ENCODE measurements at places on chromosomes 2 and 18.

DNA sequence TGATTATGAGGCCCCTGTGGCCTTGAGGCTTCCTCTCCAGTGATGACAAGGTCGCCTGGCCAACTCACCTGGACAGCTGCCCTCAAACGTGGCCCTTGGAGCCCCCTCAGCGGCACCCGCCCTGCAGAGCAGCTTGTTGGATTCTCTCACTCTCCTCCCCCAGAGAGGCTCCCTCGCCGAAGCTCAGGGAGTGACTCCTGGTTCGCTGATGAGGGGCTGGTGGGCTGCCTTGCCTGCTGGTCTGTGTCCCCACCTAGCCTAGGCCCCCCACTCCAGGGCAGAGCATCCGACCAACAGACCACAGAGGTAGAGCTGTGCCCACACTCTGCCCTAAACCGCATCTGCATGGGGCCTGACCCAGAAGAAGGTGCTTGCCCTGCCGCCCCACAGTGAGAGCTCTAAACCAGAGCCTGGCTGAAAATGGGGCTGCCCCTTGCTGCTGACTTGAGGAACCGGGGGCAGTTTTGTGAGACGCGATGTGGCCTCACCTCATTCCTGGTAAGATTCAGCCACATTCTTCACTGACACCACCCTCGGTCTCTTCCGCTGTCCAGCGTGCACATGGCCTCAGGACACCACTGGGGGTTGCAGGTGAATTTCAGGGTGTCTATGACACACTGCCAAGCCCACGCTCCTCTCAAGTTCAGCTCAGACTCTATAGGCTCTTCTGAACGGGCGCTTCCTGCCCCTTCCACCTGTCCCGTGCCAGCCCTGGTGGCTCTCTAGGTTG, 131.6 kb downstream of the CABLES1 start:
- DNase-seq: no peak

DNA sequence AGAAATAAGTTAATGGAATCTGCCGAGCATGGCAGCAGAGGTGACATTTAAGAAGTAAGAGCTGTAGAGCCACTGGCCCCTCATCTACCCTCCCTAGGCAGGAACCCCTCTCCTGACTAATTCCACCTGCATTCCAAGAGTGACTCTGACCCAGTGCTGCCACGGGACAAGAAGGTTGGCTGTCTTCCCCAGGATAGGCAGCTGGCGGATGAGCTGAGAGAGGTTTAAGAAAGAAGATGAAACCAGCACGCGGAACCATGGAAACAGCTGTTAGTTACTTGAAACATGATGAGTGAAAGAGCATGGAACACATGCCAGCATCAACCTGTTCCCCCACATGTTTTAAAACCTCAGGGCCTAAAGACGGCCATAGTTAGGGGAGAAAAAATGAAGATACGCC, 74.1 kb downstream of the RND3 start:
- DNase-seq: no peak

GRCh38 chr2:10935953-10936942, 24.5 kb downstream of the KCNF1 start:
- DNase-seq: no peak

DNA sequence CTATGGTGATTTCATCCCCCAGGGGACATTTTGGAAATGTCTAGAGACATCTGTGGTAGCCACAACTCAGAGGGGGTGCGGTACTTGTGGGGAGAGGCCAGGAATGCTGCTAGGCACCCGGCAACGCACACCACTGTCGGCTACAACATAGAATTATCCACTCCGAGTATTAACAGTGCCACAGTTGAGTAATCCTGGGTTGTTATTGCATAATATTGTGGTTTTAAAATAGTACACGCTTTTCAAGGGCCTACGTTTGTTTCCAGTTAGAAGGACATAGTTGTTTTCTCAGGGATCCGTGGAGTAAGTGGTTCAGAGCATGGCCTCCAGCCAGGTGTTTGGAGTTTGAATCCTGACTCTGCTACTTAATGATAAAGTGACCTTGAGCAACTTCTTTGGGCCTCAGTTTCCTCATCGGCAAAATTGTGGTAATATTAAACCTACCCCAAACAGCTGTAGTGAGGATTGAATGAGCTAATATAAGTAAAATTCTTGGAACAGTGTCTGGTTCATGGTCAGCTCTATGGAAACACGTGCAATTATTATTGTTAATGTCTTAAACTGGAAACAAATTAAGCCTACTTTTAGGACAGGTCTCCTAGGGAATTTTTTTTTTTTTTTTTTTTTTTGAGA, 24.5 kb downstream of the CYP27A1 start:
- DNase-seq: peak; percentile 92

DNA sequence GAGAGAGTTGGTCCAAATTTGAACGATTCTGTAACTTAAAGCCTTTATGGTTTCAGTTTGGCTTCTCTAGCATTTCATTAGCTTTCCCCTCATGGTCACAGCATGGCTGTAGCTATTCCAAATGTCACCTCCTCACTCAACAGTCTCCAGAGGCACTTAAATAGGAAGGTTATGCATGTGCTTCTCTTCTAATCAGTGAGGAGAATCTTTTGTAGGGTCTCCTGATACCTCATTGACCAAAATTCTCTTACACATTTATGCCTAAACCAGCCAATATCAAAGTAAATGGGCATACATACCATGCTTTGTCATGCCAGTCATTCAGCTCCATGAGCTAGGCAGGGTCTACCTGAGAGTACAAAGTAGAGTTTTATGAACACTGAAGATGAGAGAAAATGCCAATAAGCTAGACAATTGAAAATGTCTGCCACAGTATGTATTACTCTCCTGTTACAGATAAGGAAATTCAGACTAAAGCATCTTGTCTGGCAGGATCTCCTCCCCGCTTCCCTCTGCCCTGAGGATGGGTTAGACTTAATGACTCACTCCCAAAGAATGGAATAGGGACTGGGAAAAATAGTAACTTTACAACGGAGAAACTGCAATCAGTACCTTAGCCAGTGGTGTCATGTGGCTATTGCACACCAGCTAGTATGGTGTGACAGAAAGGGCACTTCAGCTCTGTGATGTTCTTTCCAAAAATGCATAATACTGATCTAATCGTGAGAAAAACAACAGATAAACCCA, 15.4 kb downstream of the DSG2 start:
- DNase-seq: no peak

GRCh38 chr2:209719034-209719433, 52.6 kb upstream of the UNC80 start:
- DNase-seq: no peak

DNA sequence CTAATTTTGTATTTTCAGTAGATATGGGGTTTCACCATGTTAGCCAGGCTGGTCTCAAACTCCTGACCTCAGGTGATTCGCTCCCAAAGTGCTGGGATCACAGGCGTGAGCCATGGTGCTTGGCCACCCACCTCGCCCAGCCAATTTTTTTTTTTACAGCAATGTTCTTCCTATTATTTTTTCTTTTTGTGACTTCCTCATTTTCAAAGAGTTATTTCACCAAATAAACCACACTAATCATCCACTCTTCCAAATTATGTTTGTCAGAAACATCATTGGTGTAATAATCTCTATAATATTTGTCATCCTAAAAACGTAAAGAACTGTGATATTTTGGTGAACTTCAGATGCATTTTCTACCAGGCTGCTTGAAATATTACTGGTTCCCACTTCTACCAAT, 16.3 kb upstream of the PDCL3 start:
- no peak for DNase-seq

DNA sequence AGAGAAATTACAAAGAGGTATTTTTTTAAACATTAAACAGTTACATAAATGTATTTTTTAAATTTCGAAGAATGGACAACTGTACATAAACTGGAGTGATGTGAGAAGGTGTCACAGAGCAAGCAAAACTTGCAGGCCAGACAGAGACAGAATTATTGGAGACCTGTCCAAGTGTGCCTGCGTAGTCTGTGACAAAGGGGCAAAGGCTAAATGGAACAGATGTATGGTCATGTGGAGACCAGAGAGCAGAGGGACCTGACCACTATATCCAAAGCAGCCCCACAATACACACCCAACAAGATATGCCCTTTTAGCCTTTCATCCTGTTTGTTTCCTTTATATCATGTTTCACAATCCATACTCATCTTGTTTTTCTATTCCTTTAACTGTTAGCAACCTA, 225.3 kb upstream of the VWC2L start:
- DNase-seq: no peak

DNA sequence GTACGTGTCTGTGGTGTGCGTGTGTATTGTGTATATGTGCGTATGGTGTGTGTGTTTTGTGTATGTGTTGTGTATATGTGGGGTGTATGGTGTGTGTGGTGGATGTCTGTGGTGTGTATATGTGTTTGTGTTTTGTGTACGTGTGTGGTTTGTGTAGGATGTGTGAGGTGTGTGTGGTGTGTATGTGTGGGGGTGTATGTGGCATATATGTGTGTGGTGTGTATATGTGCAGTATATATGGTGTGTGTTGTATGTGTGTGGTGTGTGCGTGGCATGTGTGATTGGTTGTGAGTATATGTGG, 101.3 kb downstream of the CLIP4 start:
- no peak for DNase-seq

DNA sequence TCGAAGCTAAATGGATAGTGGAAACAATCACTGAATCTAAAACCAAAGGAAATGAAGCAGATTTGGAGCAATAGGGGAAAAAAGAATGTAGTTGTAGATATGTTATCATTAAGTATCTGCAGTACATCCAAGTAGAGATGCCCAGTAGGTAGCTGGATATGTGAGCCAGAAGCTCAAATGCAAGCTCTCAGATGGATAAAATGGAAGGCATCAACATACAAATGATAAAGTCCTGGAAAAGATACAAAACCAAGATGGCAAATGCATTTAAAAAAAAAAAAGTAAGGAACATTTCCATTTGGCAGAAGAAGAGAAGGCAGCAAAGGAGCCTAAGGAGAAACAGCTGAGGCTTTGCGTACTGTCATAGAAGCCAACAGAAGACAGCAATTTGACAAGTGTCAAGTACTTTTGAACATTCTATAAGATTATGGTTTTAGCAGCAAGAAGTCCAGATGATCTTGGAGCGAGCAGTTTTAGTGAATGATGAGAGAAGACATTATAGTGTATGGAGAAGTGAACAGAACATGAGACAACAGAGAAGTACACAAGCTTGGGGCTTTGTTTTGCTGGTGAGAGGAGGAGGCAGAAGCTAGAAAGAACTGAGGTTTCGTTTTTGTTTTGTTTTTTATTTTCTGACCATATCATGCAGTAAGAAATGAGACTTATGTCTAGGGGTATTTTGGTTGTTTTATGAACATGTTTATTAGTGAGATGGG, 18.3 kb downstream of the ROCK2 start:
- no peak for DNase-seq

- DNase-seq: peak; percentile 90
Measured at GRCh38 chr2:156332284-156332533, 312 bp downstream of the NR4A2 start.

GRCh38 chr2:55363636-55364035, 56.0 kb downstream of the CCDC88A start:
- no peak for DNase-seq

GRCh38 chr2:69969126-69969983, 7.9 kb upstream of the ASPRV1 start:
- DNase-seq: no peak

DNA sequence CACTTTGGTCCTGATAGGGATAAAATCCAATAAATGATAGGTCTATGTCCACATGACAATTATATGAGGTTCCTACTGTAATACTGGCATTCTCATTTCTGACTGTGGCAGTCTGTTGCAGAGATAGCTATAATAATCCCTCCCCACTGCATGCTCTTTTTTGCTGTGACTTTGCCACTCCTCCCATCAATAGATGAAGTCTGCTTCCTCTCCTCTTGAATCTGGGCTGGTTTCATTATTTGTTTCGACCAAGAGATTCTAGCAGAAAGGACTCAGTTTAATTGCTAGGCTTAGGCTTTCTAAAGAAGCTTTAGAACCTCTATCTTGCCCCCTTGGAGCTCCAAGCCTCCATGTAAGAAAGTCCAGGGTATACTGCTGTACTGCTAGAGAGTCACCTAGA, 23.3 kb upstream of the CREB1 start:
- DNase-seq: no peak

GRCh38 chr18:22567794-22568193, 150.1 kb upstream of the CTAGE1 start:
- no peak for DNase-seq

- DNase-seq: no peak
Measured at GRCh38 chr18:47928466-47928865, 2.0 kb downstream of the SMAD2 start.

- no peak for DNase-seq
Measured at GRCh38 chr18:54946149-54946581, 13.1 kb downstream of the CCDC68 start.

DNA sequence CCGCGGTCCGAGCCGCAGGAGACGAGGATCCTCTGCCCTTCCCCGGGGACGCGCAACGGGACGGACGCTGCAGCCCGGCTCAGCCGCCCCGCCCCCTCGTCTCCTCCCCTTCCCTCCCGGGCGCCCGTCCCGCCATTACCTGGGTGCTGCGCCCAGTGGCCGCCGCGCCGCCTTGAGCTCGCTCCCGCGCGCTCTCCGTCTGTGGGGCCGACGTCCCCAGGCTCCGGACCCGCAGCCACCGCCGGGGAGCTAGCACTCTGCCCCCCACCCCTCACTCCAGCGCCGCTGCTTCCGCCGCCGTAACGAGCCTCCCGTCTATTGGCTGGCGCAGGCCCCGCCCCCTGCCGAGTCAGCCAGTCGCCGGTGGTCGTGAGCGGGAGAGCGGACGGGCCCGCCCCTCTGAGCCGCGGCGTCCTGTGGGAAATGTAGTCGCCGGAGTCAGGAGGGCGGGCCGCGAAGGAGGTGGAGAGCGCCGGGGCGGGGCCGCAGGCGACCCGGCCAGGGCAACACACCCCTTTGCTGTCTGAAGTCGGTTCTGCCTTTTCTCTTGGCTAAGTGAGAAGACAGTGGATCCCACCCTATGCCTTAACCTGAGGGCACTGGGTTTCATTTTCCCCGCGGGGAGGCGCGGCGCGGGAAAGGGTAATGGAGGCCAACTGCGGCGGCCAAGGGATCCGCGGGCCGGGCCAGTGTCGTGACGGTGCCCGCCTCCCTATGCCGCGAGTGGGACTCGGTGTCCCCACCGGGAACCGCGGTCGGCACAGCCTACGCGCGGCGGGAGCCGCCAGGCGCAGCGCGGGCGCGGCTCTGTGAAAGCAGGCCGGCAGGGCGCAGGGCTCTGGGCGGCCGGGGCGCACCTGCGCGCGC, at the start of gene SAP130:
TSS of gene SAP130 (minus strand) at position 259 of the 867 bp plus-strand sequence. CDS start 1,767 bp downstream, outside the sequence.
- DNase-seq: peak; percentile 100

DNA sequence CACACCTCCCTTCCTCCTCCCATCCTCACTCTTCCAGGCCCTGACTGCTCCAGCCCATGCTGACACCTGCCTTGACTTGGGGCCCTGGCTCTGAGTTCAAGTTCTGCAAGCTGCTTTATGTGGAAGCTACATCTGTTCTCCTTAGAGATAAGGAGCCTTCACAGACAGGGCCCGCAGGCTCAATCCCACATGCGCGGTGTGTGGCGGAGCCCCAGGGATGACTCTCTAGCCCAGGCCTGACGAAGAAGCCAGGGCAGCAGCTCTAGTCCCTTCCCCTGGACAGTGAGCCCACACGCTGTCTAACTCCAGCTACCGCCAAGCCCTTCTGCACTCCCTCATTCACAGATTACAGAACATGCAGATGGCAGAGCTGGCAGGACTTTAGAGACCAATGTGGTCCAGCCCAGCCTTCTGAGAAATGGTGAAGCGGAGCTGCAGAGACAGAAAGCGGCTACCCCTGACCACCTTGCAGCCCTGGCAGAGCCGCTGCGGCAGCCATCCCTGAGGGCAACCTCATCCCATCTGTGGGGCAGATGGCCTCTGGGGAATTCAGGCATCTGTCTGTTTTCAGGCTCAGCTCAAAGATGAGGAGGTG, 304.3 kb downstream of the CELF4 start:
- no peak for DNase-seq
